ENCODE measurements at places on chromosomes 4 and X.

- DNase-seq: no peak
Measured at GRCh38 chr4:88761342-88761741, 63.7 kb upstream of the NAP1L5 start.

DNA sequence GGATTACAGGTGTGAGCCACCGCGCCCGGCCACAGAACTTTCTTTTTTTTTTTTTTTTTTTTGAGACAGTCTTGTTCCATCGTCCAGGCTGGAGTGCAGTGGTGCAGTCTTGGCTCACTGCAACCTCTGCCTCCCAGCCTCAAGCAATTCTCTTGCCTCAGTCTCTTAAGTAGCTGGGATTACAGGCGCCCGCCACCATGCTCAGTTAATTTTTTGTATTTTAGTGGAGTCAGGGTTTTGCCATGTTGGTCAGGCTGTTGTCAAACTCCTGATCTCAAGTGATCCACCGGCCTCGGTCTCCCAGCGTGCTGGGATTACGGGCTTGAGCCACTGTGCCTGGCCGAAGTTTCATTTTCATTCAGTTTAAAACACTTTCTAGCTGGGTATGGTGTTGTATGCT is 16.4 kb downstream of the FAM193A start:
- DNase-seq: no peak

DNA sequence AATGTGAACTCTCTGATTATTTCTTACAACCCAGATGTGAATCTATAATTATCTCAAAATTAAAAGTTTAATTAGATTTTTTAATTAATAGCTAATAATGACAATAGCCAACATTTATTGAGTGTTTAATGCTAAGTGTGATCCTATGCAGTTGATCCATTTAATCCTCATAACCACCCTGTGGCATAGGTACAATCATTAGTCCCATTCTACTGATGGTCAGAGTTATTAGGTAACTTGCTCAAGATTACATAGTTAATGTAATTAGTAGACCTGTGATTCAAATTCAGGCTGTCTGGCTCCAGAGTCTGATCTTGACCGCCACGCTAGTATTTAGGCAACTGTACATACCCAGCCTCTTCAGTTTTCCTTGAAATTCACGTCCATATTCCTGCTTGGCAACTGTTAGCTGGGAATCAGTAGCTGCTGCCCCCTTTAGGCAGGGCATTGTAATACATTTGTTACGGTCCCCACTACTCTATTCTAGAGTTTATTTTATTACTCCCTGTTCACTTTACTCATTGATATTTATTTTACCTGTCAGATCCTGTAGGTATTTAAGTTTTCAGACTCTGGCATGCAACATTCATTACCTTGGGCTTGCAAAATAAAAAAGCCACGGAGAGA is 20.6 kb upstream of the TEC start:
- peak; percentile 5 for DNase-seq

- peak; percentile 30 for DNase-seq
Measured at GRCh38 chr4:41678086-41678816, 70.3 kb downstream of the PHOX2B start.

DNA sequence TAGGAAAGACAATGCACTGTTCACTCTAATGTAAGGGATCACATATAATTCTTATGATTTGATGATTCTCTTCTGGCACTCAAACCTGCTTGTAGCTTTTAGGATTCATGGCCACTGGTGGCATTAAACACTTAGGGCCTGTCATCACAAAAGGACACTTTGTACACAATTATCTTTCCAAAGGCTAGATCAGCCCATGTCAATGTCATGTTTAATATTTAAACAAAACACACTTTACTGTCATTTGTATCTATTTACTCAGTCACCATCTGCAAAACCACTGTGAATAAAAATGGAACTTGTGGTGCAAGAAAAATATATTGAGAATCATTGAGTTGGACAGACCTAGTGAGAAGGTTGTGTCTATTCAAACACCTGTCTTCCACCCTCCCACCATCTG is 83.6 kb upstream of the TTC29 start:
- no peak for DNase-seq

- no peak for DNase-seq
Measured at GRCh38 chr4:90816754-90817153, 689.6 kb downstream of the CCSER1 start.

DNA sequence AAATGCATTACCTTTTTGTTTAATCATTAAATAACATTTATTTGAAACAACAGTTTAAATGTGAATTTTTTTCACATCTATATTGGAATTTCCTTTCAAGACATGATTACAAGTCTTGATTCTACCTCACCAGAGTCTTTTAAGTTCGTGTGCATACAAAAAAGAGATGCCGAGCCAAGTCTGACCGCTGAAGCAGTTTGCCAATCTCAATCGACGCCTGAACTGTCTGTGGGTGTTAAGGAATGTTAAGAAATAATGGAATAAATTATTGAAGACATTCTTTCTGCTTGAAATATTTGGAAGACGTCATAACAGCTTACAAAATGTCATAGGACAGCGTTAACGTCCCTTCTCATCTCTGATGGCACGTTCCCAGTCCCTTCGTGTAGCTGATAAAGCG is 27.9 kb upstream of the TNIP3 start:
- no peak for DNase-seq

DNA sequence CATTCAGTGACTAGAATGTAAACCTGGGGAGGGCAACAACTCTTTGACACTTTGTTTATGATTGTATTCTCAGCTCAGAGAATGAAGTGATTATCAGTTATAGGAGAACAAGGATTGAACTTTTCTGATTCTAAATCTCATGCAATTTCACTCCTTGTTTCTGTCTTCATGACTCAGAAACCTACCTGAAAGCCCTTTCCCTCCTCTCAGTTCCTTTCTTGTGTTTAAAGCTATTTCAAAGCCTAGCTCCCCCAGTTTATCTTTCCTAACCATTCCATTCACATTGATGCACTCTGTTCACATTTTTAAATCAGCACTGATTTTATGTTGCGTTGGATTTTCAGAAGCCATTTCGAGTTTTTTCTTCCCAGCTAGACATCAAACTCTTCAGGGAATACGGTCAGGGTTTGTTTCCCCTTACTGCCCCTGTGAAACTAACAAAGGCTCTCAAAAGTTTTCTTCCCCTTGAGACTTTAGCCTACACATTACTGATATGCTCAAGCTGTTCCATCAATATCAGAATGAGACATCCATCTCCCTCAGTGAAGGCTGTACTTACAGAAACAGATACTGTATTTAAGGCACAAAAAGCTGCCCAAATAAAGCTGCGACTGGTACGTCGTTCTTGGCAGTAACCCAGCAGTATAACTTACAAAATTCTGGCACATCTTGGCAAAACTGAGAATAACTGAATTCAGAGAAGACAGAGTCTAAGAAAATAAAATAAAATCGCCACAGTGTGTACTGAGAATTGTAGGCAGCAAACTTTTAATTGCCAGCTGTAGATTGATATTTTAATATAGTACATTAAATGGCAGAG is 31.0 kb downstream of the SRPX start:
- no peak for DNase-seq

- no peak for DNase-seq
Measured at GRCh38 chr4:184200296-184200695, 17.4 kb downstream of the ENPP6 start.

GRCh38 chr4:125781651-125782050 is 466.9 kb downstream of the FAT4 start:
- no peak for DNase-seq

GRCh38 chr4:37594099-37594498 is 92.1 kb downstream of the RELL1 start:
- DNase-seq: no peak

DNA sequence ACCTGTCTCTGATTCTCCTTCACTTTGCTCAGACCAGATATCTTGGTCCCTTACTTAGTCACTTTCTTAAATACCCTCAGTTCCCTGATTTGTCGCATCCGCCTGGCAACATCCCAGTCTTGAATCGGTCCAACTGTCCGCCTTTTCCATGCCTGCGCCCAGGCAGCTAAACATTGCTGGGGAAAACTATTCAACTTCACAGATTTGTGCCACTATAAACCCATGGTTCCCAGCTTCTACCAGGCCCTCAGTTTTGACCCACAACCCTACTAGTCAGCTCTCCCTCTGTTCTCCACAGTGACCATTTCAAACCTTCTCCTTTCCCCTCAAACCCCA is 451 bp upstream of the FGD1 start:
- DNase-seq: no peak

- no peak for DNase-seq
Measured at GRCh38 chr4:145503486-145504072, 21.9 kb downstream of the SMAD1 start.

GRCh38 chr4:184147858-184148737 is 69.6 kb downstream of the ENPP6 start:
- no peak for DNase-seq

GRCh38 chrX:133307094-133307493 is 88.9 kb upstream of the TFDP3 start:
- no peak for DNase-seq

DNA sequence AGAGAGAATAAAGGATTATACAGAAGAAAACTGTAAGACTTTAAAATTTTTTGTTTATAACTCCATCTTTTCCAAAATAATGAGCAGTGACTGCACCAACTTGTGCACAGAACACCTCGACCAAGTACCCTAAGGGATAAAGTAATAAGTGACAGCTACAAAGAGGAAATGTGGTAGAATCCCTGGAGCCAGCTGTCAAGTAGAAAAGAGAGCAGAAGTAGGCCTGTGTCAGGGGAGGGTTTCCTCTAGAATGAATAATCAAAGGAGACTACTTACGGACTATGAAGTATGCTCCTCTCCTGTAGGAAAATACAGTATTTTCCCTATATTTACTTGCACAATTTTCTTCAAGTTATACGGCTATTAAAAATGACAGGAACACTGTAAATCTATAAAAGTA is 1.2 kb downstream of the EIF1AX start:
- DNase-seq: no peak

- no peak for DNase-seq
Measured at GRCh38 chr4:174561560-174561959, 39.3 kb upstream of the HPGD start.

- no peak for DNase-seq
Measured at GRCh38 chrX:133645256-133645655, 230.0 kb upstream of the GPC4 start.

- peak; percentile 6 for DNase-seq
Measured at GRCh38 chr4:71294301-71294700, 44.5 kb upstream of the SLC4A4 start.

- no peak for DNase-seq
Measured at GRCh38 chr4:152211936-152212653, 323.8 kb downstream of the FBXW7 start.

GRCh38 chr4:53920116-53920515 is 144.3 kb downstream of the CHIC2 start:
- no peak for DNase-seq

GRCh38 chrX:150035531-150035930 is 97.2 kb upstream of the EOLA2 start:
- DNase-seq: peak; percentile 59

- no peak for DNase-seq
Measured at GRCh38 chr4:45453258-45453853, 670.5 kb downstream of the GABRG1 start.

GRCh38 chr4:48742412-48742811 is 37.7 kb downstream of the FRYL start:
- peak; percentile 17 for DNase-seq

DNA sequence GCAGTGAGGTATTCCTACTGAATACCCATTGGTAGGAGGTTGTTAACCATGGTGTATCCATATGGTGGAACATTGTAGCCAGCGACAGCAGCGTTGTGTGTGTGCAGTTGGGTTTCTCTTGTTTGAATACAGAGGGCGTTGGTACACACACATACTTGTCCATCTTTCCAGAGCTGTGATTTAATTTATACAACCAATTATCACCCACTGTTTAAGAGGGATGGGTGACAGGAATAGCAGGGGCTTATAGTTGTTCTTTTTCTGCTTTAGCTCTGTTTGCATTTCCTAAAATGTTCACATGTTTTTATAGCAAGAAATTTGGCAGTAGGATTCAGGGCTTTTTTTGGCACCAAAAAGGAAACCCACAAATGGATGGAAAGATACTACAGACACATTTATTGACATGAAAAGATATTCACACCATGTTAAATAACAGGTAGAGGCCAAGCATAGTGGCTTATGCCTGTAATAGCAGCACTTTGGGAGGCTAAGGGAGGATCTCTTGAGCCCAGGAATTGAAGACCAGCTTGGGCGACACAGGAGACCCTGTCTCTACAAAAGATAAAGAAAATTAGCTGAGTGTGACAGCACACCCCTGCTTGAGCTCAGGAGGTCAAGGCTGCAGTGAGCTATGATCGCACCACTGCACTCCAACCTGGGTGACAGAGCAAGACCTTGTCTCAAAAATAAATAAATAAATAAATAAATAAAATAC is 60.6 kb downstream of the TNIP2 start:
- no peak for DNase-seq

DNA sequence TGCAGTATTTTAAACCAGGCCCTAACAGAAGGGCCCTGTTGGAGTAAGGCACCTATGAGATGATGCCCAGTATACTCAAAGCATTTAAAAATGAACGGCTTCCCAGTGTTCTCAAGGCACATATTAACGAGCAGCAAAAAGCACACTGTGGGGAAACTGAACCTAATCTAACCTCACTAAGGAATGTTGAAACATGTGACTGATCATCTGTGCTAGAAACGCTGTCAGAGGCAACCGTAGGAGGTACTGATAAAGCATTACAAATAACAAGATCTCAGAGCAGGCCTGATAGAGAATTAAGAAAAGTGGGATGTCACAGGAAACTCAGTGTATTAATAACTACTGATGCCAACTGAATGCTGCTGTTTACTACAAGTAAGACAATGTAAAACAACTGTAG is 24.0 kb downstream of the ASB9 start:
- DNase-seq: no peak

DNA sequence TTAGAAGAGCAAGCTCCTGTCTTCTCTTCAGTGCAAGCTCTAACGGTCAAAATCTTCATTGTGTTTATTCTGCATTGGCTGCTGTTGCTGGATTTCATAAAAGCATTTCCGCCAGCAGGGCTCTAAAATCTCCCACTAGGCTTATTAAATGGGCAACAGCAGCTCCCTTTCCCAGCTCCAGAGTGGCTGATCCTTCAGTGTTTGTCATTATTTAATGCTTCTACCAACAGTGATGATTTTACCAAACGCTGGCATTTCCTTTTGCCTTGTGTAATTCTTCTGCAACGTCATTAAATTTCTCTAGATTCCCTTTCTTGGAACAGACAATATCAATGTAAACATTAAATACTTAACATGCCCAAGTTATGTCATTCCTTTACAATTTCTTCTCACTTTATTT is 20.1 kb downstream of the SLC7A11 start:
- DNase-seq: peak; percentile 74

GRCh38 chrX:7146703-7147412 is 654 bp upstream of the STS start:
- DNase-seq: peak; percentile 15

DNA sequence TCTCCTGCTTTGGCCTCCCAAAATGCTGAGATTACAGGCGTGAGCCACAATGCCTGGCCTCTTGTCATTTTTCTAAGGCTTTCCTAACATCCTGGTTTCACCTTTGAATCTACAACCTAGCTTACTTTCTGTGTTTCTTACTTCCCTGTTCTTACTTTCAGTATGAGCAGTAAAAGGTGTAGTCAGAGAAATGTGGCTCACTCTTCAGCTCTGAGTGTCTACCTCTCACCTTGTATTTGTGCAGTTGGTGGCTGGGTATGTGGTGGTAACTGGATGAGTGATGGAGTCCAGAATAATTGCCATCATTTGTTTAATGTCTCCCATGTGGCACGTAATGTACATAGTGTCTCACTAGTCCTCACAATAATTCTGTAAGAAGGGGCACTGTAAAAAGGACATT is 19.1 kb upstream of the CXCL11 start:
- no peak for DNase-seq

- DNase-seq: no peak
Measured at GRCh38 chr4:126215759-126216158, 901.0 kb downstream of the FAT4 start.
